ENCODE measurements at places on chromosomes 3 and 15.
A peak's percentile ranks its signal among the peaks of the same experiment; 100 is the strongest.

GRCh38 chr15:37289109-37289765 lies 188.9 kb upstream of the MEIS2 start:
- DNase-seq, result no peak

DNA sequence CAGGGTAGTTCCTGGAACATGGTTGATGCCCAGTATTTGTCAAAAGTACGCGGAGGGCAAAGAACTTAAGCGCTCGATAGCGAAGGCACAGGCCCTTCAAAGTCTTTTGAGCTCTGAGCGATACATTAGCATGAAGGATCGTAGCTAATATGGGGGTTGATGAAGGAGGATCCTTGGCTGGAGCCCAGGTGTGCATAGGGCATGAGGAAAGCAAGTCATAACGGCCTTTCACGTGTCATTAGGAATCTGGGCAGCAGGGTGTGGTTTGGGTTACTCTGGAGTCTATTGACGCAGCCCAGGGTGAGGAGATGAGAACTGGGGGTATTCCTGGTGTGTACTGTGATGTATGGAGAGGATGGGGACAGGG lies 31.7 kb downstream of the SPINK8 start:
- no peak for DNase-seq

GRCh38 chr3:171129827-171130226 lies 103.3 kb upstream of the SLC2A2 start:
- no peak for DNase-seq

- DNase-seq, result no peak
Measured at GRCh38 chr3:30776186-30776815, 118.2 kb downstream of the GADL1 start.

- DNase-seq, result no peak
Measured at GRCh38 chr3:148319161-148319915, 378.4 kb upstream of the AGTR1 start.

DNA sequence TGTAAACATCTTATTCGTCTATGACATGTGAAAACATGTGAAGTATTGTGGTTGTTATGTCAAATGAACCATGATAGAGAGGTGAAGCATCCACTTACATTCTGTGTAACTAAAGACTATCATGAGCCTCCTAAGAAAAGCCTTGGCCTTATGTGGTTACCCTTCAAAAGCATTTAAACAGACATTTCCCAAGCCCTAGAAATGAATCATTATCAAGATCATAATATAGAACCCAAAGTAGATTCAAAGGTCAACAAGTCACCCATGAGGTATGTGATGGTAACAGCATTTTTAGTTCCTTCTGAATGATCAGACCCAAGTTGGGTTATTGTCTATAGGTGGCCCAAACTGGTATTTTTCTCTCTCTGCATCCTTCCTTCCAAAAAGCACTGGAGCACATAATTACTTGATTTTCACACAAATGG lies 408.0 kb downstream of the TBL1XR1 start:
- no peak for DNase-seq

GRCh38 chr15:62115847-62116246 lies 49.1 kb downstream of the C2CD4A start:
- no peak for DNase-seq

- no peak for DNase-seq
Measured at GRCh38 chr3:102225407-102226132, 209.2 kb upstream of the ZPLD1 start.

- no peak for DNase-seq
Measured at GRCh38 chr3:143510601-143511000, 337.7 kb downstream of the SLC9A9 start.

- no peak for DNase-seq
Measured at GRCh38 chr3:139491027-139491700, 14.8 kb upstream of the RBP2 start.

DNA sequence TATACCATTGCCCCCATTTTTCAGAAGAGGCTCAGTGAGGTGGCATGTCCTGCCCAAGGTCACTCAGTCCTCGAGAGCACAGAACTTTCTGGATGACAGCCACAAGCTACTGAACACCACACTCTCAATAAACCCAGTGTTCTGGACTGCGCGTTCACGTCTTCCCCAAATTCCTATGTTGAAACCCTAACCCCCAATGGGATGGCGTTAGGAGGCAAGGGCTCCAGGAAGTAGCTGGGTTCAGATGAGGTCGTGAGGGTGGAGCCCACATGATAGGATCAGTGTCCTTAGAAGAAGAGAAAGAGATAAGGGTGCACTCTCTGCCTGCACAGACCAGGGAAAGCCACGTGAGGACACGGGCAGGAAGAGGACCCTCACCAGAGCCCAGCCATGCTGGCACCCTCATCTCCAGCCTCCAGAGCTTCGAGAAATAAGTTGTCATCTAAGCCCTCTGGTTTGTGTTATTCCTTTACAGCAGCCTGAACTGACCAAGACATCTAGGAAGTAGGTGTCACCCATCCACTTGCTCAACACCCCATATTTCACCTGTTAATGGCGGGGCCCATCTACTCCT lies 324.0 kb downstream of the UACA start:
- DNase-seq, result no peak

DNA sequence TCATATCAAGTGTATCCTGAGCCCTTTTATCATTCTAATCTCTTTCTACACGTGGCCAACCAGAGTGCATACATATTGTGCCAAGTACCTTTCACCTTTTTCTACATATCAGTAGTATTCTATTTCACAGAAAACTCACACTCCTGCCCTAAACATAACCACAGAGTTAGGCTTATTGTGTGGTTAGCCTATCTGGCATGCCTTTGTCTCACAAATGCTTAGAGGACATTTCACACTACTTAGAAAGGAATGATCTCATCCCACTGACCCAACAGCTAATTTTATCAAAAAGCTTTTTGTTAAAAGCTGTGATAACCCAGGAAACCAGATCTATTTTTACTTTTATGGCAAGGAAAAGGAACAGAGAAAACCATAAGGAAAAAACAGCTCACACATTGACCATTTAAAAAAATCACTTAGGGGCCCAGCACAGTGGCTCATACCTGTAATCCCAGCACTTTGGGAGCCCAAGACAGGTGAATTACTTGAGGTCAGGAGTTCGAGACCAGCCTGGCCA lies 17.8 kb upstream of the MAP4 start:
- no peak for DNase-seq

GRCh38 chr15:78879517-78880241 lies 7.0 kb downstream of the MORF4L1 start:
- DNase-seq, result no peak

- peak; percentile 98 for DNase-seq
Measured at GRCh38 chr15:90233387-90234095, at the start of gene CIB1. Gene CIB1 (minus strand): TSS chr15:90233941. CDS start chr15:90233885, 56 bp downstream.

DNA sequence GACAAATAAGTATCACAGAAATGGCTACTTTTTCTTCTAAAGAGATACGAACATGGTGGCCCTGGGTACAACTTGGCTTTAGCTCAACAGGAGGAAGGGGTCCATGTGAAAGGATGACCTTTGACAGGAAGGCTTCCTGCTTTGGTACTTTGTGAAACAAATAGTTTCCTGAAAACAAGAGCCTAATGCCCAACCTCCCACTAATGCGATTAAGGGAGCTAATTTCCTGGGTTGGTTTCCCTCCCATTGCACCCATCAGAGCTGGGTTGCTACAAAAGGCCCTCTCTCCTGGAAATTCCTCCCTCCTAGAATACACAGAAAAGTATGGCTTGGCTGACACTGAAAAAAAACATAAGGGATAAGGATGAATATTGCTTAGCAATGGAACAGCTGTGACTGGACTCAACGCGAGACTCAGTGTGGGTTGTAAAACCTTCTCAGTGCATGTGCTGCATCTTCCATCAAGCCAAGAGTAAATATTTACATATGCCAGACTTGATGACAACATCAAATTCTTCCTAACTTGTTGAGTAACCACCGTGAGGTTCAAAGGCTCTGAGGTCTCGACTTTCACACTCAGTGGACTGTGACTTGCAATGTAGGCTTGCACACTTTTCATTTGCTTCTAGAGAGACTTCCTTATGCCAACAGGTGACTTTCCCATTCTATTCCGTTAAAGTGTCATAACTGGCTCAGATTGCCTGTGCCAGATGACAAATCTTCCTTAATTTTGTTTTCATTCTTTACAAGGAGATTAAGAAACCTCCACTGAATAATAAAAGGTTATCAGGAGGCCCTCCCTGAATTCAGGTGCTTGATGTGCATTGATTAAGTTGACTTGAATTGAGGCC lies 60.1 kb downstream of the ADAMTS9 start:
- no peak for DNase-seq

DNA sequence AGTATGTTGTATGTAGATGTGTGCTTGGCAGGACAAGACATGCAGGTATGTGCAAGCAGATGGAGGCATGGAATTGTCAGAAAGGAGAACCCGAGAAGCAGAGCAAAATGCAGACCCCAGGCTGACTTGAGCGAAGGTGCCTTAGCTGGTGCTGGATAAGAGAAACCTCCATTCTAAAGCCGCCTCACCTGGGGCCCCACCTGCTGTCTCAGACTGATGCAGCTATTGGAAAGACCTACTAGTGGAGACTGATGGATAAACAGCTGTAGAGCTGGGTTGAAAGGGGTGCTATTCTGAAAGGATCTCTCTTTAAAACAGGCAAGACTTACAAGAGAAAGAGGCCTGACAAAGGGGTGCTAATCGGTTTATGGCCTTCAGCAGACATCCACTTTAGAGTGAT lies 86.2 kb downstream of the EPHB1 start:
- DNase-seq, result no peak
